ENCODE measurements at places on chromosomes 2 and 18.

DNA sequence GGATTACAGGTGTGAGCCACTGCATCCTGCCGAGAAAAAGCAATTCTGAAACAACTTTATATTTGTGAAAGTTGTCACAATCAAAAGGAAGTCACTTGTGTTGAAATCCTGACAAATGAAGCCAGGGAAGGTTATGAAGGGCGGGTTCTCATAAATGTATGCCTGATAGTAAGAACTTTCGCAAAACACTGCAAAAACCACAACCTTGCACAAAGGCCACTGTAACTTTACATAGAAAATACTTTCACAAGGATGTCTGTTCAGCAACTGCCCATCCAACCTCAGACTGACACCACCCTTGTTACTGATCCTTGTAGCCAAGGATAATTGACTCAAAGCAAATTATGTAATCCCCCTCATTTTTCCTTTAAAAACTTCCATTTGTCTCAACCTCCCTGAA lies 90.6 kb downstream of the SLC4A3 start:
- H3K4me3 ChIP-seq = no peak overlapping the region
- H3K27me3 ChIP-seq = peaks cover 5% of the 10 kb centered on the region
- no peaks in the 10 kb centered on the region for H3K36me3 ChIP-seq
- no peak overlapping the region for H3K27ac ChIP-seq

- H3K36me3 ChIP-seq = no peaks in the 10 kb centered on the region
- no peak for DNase-seq
- no peak overlapping the region for H3K27ac ChIP-seq
- peaks cover 7% of the 10 kb centered on the region for H3K27me3 ChIP-seq
- no peaks in the 10 kb centered on the region for H3K4me1 ChIP-seq
Observed at GRCh38 chr2:236209535-236209934, 41.3 kb upstream of the GBX2 start.

DNA sequence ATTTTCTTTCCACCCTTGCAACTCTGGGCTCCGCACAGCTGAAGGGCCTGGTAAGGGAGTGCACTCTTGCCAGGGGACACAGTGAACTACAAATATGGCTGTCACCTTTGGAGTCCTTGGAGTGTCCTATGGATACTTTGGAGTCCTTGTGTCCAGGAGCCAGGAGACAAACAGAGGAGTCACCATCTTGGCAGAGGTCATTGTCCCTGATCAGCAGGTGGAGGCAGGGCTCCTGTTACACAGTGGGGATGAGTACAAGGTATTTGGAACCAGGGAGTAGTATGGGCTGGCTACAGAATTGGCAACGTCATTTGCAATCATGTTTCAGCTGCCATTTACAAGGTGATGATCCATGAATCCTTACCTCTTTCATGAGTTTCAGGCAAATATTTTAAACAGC lies 132.5 kb downstream of the FAM161A start:
- H3K36me3 ChIP-seq = no peaks in the 10 kb centered on the region
- no peak overlapping the region for H3K4me3 ChIP-seq
- H3K4me1 ChIP-seq = no peaks in the 10 kb centered on the region

GRCh38 chr18:362311-363290 lies 94.8 kb upstream of the THOC1 start:
- H3K4me3 ChIP-seq = no peak overlapping the region
- H3K27ac ChIP-seq = no peak overlapping the region
- peaks cover 8% of the 10 kb centered on the region for H3K27me3 ChIP-seq
- H3K36me3 ChIP-seq = no peaks in the 10 kb centered on the region
- DNase-seq = no peak
- H3K4me1 ChIP-seq = no peaks in the 10 kb centered on the region

DNA sequence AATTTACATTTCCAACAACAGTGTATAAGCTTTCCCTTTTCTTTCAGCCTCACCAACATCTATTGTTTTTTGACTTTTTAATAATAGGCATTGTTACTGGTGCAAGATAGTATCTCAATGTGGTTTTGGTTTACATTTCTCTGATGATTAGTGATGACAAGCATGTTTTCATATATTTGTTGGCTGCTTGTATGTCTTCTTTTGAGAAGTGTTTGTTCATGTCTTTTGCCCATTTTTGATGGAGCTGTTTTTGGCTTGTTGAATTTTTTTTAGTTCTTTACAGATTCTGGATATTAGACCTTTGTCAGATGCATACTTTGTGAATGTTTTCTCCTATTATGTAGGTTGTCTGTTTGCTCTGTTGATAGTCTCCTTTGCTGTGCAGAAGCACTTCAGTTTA lies 32.1 kb downstream of the PROKR1 start:
- no peak for DNase-seq
- H3K4me3 ChIP-seq = no peak overlapping the region
- H3K4me1 ChIP-seq = peaks cover 5% of the 10 kb centered on the region
- H3K36me3 ChIP-seq = peaks cover 7% of the 10 kb centered on the region
- peaks cover 31% of the 10 kb centered on the region for H3K27me3 ChIP-seq
- no peak overlapping the region for H3K27ac ChIP-seq

- peaks cover 46% of the 10 kb centered on the region for H3K4me1 ChIP-seq
- no peaks in the 10 kb centered on the region for H3K27me3 ChIP-seq
- peak overlapping the region; percentile 98 for H3K27ac ChIP-seq
- peaks cover 10% of the 10 kb centered on the region for H3K36me3 ChIP-seq
- DNase-seq = no peak
Observed at GRCh38 chr2:7428454-7429204, 511.4 kb downstream of the RNF144A start.

GRCh38 chr18:34467058-34467457 lies 242.3 kb upstream of the NOL4 start:
- H3K27ac ChIP-seq = no peak overlapping the region
- H3K27me3 ChIP-seq = no peaks in the 10 kb centered on the region
- H3K4me1 ChIP-seq = no peaks in the 10 kb centered on the region
